ENCODE measurements at places on chromosomes 6 and 20.

- no peak for DNase-seq
Measured at GRCh38 chr6:78850621-78851020, 16.7 kb upstream of the IRAK1BP1 start.

DNA sequence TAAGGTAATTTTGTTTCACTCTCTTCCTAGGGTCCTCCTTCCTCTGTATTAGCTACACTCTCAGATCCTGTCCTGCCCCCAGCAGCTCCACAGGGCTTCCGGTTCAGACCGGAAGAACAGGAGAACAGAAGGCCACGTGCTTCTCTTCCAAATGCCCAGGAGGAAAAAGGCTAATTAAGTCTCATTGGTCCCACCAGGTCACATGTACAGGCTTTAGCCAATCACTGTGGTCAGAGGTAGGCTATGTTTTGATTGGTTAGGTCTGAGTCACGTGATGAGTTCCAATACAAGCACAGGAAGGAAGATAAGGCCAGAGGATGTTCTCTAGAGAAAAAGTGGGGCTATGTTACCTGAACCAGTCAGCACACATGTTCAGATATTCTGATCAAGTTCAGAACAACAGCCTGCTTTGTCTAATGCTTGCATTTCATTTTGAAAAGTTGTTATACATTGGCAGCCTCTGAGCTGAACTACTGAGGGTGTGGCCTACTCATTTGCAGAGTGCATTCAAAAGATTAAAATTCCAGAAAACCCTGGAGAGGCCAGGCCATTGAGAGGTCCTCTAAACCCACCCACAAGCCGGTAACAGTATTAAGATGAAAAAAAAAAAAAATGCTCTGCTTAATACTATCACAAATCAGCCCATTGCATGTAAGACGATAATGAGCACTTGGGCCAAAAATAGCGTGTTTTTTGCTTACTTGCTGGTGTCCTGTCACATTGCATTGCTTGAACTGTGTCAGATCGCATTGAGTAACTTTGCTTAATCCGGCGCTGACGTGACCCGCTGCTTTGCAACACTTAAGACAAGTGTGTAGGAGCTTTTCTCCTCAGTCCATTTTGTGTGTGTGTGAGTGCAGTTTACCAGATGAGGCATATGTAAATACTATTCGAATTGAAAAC lies 170.3 kb downstream of the TSHZ2 start:
- DNase-seq, result no peak

GRCh38 chr6:73062837-73063236 lies 162.5 kb downstream of the KHDC1L start:
- DNase-seq, result no peak

DNA sequence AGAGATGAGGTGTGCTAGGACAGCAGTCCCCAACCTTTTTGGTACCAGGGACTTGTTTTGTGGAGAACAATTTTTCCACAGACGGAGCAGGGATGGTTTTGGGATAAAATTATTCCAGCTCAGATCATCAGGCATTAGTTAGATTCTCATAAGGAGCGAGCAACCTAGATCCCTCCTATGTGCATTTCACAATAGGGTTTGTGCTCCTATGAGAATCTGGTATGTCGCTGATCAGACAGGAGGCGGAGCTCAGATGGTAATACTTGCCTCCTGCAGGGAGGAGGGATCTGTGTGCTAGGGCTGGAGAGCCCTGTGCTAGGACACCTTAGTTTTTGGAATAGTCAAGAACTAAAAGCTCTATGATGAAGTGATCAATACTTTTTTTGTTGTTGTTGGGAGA lies 2.5 kb downstream of the SMIM13 start:
- peak; percentile 66 for DNase-seq

DNA sequence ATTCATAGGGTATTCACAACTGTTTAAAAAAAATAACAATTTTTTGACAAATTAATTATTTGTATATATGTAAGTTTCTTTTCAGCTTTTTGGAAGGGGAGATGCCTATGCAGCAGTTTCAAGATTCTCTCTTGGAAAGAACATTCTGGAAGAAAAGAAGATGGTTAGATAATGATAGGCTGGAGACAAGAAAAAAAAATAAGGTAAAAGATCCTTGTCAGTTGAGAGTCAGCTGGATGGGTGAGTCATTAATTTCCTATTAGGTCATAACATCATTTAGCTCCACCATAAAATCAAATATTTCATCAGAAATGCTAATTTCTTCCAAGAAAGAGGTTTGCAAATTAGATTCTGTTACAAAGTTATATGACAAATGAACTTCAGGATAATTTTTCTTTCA lies 880.4 kb downstream of the EPHA7 start:
- no peak for DNase-seq

DNA sequence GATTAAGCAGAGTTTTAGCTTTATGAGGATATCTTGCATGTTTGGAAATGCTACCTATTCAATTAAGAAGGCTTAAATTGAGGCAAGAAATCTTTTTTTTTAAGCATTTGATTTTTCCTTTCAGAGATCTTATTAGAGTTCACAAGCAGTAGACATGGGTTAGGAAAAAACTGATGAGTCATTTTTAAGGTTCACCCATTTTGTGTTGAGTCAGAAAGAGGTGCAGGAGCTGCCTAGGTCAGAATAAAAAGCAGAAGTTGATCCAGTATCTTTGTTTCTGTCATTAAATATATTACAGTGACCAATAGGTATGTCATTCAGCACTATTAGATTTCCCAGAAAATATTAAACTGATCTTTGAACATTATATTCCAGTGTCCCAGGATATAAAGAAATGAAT lies 306.8 kb downstream of the LMBRD1 start:
- DNase-seq, result no peak

DNA sequence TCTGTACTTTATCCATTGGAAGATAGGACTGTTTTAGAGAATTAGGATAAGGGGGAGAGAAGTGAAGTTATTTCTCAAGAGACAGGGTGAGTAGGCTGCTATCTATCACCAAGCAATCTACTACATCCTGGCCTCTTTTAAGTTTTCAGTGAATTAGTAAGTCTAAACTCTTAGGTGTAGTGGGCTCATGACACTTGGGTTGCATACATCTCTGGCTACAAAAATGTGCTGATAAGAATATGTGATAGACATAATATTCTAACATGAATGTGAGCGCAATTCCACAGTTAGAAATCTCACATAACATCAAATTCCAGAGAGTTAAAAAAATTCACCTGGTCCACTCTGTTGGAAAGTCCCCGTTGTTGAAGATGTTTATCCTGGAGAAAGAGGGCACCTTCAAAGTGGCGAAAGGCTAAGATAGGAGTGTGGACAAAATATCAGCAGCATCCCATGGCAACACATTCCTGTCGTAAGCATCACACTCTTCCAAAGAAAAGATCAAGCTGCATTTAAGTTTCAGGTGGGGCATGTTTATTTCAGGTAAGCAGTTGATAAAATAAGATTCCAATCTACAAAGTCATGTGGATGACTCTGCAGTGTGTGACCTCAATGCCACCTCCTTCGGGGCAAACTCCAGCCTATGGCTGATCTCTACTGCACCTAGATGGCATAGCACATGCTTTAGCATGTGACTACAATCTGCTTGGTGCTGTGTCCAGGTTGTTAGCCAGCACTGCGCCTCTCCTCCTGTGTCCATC lies 111.7 kb upstream of the NEDD9 start:
- DNase-seq, result peak; percentile 72
